Thoracic aorta (tissue), 2 donors: ENCODE measurements at places on chromosomes 7 and 10. TPM values are rescaled to one million over a fixed set of nuclear protein-coding genes. Genes with fewer than 3 reads are reported as not detected.
A peak's percentile ranks its signal among the peaks of the same experiment; 100 is the strongest.

GRCh38 chr7:2873686-2874551 lies 29.8 kb upstream of the GNA12 start:
- H3K27me3 ChIP-seq, result no peaks in the 10 kb centered on the region
- H3K4me3 ChIP-seq, result no peak overlapping the region
- no peaks in the 10 kb centered on the region for H3K36me3 ChIP-seq
- H3K27ac ChIP-seq, result no peak overlapping the region
- no peaks in the 10 kb centered on the region for H3K4me1 ChIP-seq

- H3K36me3 ChIP-seq, result no peaks in the 10 kb centered on the region
- no peaks in the 10 kb centered on the region for H3K27me3 ChIP-seq
- no peak overlapping the region for H3K27ac ChIP-seq
- H3K4me3 ChIP-seq, result no peak overlapping the region
- no peak for DNase-seq
Observed at GRCh38 chr10:112475575-112476218, 28.7 kb downstream of the VTI1A start.

DNA sequence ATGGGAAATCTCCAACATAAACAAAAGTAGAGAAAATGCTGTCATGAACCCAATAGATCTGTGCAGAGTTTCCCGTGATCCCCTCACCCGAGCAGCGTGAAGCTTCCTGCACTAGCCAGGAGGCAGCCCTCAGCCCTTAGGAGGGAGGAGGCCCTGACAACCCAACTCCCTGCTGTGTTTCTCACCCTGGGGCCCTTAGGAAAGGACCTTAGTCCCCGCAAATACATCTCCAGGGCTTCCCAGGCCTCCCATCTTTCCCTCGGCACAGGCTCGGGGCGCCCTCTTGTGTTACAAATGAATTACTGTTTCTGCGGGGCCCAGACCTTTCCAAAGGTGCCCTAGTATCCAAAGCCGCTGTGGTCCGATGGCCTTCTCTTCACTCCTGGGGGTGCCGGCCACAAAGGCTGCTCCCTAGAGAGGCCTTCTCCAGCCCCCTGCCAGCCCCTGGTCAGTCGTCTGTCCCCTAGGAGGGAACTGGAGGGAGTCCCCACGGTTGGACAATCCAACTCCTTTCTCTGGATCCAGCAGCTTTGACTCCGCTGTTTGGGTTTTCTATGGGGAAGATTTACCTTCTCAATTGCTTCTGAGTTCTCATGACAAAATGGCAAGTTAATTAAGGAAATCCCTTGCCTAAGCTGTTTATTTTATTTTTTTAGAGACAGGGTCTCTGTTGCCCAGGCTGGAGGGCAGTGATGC lies 49.9 kb upstream of the SH2B2 start:
- no peak overlapping the region for H3K27ac ChIP-seq
- H3K36me3 ChIP-seq, result peaks cover 30% of the 10 kb centered on the region
- no peak for DNase-seq
- no peaks in the 10 kb centered on the region for H3K27me3 ChIP-seq
- no peak overlapping the region for H3K4me3 ChIP-seq
- H3K4me1 ChIP-seq, result peaks cover 9% of the 10 kb centered on the region

DNA sequence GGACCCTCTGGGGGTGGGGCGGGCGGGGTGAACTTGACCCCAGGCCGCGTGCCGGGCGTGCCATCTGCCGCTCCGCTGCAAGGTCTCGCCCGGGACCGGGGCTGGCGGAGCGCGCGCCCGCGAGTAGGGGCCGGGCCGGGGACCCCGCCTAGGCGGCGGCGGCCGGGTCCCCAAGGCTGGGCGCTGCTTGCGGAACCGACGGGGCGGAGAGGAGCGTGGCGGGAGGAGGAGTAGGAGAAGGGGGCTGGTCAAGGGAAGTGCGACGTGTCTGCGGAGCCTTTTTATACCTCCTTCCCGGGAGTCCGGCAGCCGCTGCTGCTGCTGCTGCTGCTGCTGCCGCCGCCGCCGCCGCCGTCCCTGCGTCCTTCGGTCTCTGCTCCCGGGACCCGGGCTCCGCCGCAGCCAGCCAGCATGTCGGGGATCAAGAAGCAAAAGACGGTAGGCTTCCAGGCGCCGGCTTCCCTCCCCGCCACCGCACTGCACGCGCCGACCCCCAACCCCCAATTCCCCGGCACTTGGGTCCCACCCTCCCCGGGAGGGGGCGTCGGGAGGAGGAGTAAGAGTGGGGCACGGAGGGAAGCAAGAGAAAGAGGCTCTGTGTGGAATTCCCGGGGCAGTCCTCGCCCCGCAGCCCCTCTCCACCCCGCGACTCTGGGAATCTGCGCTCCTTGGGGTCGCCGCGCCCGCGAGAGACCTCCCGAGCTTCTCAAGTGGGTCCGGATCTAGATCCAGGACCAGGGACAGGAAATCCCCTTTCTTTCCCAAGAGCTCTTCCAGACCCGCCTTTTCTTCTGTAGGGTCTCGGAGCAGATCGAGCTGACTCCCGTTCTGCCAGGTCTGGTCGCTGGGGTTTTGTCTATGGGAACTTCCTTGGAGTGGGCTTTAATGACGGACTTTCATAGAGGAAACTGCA lies at the start of gene PAPSS2:
TSS of gene PAPSS2 (plus strand) at position 308 of the 913 bp plus-strand sequence. CDS start at position 412, 104 bp downstream.
- no peaks in the 10 kb centered on the region for H3K27me3 ChIP-seq
- DNase-seq, result peak; percentile 8
- peak within 1 kb of the TSS; percentile 94 for H3K4me3 ChIP-seq
- H3K36me3 ChIP-seq, result no peaks in the 10 kb centered on the region
- H3K4me1 ChIP-seq, result peaks cover 12% of the 10 kb centered on the region

GRCh38 chr10:84693006-84693405 lies 364.6 kb downstream of the CCSER2 start:
- no peaks in the 10 kb centered on the region for H3K27me3 ChIP-seq
- H3K27ac ChIP-seq, result no peak overlapping the region
- no peaks in the 10 kb centered on the region for H3K36me3 ChIP-seq
- no peak for DNase-seq

DNA sequence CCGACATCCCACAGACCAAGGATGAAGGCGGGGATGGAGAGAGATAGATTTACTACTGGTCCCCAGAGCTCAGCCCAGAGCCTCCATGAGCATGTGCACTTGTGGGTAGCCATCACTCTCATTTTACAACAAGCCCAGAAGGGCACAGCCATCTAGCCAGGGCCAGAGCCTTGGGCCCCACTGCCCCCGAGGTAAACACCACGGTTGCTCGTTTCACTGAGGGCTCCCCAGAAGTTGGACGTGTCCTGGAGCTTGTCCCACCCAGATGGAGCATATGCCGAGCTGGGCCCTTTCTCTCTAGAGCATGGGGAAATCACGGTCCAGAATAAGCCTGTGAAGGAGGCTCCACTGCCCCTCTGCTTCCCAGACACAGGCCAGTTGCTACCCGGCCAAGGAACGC lies 9.0 kb upstream of the TMEM120A start:
- H3K4me1 ChIP-seq, result no peaks in the 10 kb centered on the region
- H3K27ac ChIP-seq, result no peak overlapping the region
- H3K27me3 ChIP-seq, result no peaks in the 10 kb centered on the region

DNA sequence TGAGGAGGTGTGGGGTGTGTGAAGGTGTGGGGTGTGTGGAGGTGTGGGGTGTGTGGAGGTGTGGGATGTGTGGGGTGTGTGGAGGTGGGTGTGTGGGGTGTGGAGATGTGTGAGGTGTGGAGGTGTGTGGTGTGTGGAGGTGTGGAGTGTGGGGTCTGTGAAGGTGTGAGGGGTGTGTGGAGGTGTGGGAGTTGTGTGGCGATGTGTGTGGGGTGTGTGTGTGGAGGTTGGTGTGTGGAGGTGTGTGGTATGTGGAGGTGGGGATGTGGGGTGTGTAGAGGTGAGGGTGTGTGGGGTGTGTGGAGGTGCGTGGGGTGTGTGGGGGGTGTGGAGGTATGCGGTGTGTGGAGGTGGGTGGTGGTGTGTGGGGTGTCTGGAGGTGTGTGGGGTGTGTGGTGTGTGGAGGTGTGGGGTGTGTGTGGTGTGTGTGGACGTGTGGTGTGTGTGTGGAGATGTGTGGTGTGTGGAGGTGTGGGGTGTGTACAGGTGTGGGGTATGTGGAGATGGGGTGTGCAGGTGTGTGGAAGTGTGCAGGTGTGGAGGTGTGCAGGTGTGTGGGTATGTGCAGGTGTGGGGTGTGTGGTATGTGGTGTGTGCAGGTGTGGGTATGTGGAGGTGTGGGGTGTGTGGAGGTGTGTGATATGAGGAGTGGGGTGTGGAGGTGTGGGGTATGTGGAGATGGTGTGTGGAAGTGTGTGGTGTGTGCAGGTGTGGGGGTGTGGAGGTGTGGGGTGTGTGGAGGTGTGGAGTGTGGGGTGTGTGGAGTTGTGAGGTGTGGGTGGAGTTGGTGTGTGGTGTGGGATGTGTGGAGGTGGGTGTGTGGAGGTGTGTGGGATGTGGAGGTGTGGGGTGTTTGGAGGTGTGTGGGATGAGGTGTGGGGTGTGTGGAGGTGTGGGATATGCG lies 34.5 kb downstream of the SPDYE17 start:
- no peaks in the 10 kb centered on the region for H3K27me3 ChIP-seq
- H3K27ac ChIP-seq, result no peak overlapping the region
- H3K4me1 ChIP-seq, result no peaks in the 10 kb centered on the region
- H3K4me3 ChIP-seq, result no peak overlapping the region
- no peaks in the 10 kb centered on the region for H3K36me3 ChIP-seq
- no peak for DNase-seq

DNA sequence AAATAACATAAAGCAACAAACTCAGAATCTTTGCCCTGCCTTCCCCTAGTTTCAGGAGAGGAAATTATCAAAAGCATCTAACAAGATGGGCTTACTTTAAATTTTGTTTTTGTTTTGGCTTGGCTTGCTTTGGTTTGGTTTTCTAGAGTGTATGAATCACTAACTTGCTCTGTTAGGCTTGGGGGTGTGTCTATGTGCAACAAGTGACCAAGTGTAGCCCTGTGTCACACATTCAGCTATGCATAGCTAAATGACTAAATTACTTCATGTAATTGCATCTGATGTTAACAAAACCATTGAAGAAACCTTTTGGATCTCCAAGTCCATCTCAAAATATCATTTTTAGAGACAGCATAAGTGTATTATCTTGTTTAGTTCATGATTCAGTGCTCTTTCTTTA lies 251.0 kb downstream of the TFEC start:
- no peaks in the 10 kb centered on the region for H3K36me3 ChIP-seq
- peaks cover 6% of the 10 kb centered on the region for H3K4me1 ChIP-seq
- DNase-seq, result no peak
- no peaks in the 10 kb centered on the region for H3K27me3 ChIP-seq
- no peak overlapping the region for H3K27ac ChIP-seq

DNA sequence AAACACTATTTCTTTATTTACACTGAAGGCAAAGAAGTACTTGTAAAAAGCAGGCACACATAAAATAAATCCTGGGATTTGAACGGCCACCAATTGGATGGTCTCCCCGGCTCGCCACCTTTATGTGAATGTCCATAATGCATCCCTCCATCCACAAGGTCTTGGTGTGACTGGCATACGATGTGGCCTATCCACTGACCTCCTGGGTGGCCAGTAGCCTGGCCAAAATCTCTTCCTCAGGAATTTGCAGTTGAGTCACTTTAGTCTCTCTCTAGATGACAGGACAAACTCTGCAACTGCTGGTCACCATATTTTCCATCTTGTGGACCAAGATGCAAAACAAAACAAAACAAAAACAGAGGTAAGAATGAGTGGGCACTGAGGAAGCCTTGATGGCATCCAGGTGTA lies 39.1 kb downstream of the CDK1 start:
- H3K27me3 ChIP-seq, result no peaks in the 10 kb centered on the region
- H3K27ac ChIP-seq, result no peak overlapping the region
- H3K4me1 ChIP-seq, result peaks cover 31% of the 10 kb centered on the region
- H3K4me3 ChIP-seq, result no peak overlapping the region
- no peak for DNase-seq

DNA sequence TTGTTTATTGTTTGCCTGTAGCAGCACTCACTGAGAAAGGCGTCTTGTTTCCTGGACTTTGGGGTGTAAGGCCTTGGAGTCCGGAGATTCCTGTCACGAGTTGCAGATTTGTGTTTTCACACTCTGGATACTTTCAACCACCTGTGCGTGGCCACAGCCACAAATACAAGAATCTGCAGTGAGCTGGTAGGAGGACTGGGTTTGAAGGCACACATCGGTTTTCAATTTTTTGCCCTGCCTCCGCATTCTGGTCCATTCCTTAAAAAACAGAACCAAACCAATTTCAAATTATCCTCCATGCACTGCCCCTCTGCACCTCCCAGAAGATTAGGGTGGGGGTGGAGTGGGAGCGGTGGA lies 619 bp downstream of the EXOC4 start:
- DNase-seq, result no peak
- peaks cover 9% of the 10 kb centered on the region for H3K4me1 ChIP-seq
- peak overlapping the region; percentile 72 for H3K27ac ChIP-seq
- H3K4me3 ChIP-seq, result peak overlapping the region; percentile 94

DNA sequence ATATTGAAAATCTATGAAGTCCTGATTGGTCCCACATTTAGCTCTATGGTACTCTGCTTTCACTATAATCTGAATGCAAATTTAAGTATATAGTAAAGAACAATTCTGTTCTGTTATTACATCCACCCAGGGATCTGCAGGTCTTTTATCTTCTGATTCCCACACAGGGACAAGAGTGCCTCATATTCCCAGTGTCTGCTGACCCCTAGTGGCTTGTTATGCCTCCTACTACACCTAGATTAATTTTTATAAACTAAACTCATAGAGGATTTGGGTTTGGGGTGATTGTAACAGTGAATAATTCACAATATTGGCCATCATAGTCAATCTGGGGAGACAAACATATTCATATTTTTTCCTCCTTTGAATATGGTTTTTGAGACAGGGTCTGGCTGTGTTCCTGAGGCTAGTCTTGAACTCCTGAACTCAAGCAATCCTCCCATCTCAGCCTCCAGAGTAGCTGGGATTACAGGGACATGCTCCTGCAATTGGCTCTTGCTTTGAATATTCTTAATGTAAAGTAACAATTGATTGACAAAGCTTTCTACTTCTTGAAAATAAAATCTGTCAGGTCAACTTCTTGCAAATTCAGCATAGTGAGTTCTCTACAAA lies 282.1 kb downstream of the KCND2 start:
- no peak overlapping the region for H3K4me3 ChIP-seq
- H3K36me3 ChIP-seq, result no peaks in the 10 kb centered on the region

DNA sequence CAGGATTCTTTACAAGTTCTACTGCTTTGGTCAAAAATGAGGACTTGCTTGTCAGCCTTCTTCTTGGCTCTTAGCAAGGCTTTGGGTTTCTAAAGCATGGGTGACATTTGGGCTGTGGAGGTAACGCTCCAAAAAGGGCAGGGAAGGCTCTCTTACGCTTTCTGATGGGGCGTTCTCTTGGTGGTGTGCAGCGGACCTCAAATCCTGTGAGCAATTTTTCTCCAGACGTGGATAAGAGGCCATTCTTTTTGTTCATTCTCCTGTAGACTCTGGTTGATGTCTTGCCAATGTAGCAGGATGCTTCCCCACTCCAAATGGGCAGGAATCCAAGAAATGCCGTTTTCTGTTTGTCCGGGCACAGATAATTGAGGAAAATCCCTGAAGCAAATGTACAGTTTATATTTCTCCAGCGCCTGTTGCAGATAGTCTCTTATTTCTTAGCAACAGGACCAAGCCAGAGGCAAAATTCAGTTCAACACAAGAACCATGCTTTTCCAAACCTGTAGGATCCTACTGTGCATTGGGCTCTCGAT lies 138.4 kb upstream of the NFE2L3 start:
- H3K4me3 ChIP-seq, result no peak overlapping the region
- no peaks in the 10 kb centered on the region for H3K27me3 ChIP-seq
- H3K27ac ChIP-seq, result no peak overlapping the region
- no peak for DNase-seq
- H3K4me1 ChIP-seq, result no peaks in the 10 kb centered on the region

ABCB1 gene
- total RNA-seq, result 10.6 TPM

IFIT1B gene
- not detected for total RNA-seq
